ENCODE measurements at places on chromosomes 12 and 14.

- DNase-seq = no peak
Observed at GRCh38 chr14:51305751-51306150, 65.7 kb downstream of the TMX1 start.

- DNase-seq = no peak
Observed at GRCh38 chr14:56846970-56847930, 37.0 kb upstream of the OTX2 start.

- DNase-seq = peak; percentile 88
Observed at GRCh38 chr14:61025251-61026223, 44.5 kb downstream of the SLC38A6 start.

DNA sequence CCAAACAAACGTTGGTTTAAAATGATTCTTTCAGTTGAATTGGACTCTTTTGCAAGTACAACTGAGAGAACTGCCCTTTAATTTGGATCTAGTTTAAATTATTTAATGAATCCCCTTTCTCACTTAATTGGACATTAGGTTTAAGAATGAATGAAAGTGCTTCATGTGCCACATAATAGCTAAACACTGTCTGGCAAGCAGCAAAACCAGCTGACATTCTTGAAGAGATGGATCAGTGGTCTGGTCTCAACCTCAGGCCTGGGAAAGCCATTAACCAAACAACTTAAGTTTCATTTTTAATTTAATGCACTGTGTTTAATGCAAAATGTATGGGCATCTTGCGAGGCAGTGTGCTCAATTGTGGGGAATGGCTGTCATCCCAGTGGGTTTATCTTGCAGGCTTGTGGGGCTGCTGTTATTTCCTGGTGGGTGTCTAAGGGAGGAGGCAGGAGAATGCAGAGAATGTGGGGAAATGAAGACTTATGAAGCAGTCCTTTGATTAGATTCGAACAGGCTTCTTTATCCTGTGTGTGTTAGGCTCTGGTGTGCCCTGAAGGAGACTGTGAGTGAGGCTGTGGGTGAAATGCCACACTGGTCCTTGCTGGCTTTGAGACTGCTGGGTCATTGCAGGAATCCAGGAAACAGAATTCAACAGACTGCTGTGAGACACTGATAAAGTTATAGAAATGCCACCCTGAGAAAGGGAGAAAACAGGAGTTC, 144.1 kb upstream of the PELI2 start:
- no peak for DNase-seq

- peak; percentile 47 for DNase-seq
Observed at GRCh38 chr14:22824711-22825359, 4.9 kb upstream of the MRPL52 start.

DNA sequence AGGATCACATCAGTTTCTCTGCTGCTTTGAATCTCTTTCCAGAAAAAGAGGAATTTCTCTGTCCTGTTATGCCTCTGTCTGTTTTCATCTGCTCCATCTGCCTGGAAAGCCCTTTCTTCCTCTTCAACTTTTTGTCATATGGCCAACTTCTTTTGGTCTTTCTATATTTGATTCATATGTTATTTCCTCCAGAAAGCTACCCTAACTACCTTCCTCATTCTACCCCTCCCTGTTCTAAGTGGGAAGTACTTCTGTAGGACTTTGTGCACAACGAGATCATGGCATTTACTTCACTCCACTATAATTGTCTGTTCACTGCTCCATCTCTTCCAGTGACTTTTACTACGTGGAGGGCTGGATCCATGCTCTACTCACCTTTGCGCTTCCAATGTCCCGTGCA, 5.9 kb downstream of the CLEC4D start:
- no peak for DNase-seq

- DNase-seq = peak; percentile 18
Observed at GRCh38 chr14:25003537-25003936, 46.4 kb downstream of the STXBP6 start.

DNA sequence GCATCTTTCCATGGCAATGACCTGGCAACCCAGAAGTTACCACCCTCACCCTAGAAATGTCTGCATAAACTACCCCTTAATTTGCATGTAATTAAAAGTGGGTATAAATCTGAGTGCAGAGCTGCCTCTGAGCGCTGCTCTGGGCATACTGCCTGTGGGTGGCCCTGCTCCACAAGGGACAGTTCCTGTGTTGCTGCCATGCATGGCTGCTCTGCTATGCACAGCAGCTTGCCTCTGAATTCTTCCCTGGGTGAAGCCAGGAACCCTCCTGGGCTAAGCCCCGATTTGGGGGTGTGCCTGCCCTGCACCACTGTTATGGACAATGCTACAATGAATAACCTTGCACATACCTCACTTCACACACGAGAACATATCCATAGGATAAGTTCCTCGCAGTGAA, 35.7 kb upstream of the GPR132 start:
- DNase-seq = no peak

- no peak for DNase-seq
Observed at GRCh38 chr14:92755495-92755894, 7.1 kb upstream of the LGMN start.

GRCh38 chr12:84960918-84961317, 48.3 kb upstream of the SLC6A15 start:
- no peak for DNase-seq
